ENCODE measurements at places on chromosomes 6 and 20.

- DNase-seq, result no peak
Measured at GRCh38 chr6:84172574-84172973, 54.9 kb downstream of the CEP162 start.

- DNase-seq, result no peak
Measured at GRCh38 chr6:14467591-14467990, 350.0 kb downstream of the CD83 start.

- no peak for DNase-seq
Measured at GRCh38 chr6:28522594-28523240, 3.0 kb upstream of the GPX5 start.

GRCh38 chr20:57893366-57893999 lies 183.7 kb upstream of the PMEPA1 start:
- no peak for DNase-seq

- no peak for DNase-seq
Measured at GRCh38 chr6:146127447-146128215, 98.8 kb downstream of the GRM1 start.

DNA sequence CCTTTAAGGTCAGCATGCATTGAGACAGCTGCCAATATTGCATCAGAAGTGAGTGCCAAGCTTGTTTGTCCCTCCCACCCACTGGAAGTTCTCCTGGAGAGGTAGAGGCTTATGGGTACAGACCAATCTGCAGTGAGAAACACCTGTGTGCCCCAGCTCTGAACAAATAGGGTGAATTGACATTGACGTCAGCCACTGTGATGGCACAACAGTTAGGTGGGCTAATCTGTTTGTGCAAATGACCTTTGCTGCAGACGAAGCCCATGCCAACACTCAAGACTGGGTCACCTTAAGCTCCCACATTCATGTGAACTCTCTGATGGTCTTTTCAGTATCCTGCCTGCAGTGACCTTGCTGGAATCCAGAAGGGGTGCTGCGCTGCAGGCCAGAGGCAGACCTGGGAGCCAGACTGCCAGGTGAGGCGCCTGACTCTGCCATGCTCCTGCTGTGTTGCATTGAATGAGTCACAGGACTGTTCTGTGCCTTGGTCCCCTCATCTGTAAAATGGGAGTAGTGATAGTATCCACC lies 99.9 kb downstream of the ALDH8A1 start:
- no peak for DNase-seq

DNA sequence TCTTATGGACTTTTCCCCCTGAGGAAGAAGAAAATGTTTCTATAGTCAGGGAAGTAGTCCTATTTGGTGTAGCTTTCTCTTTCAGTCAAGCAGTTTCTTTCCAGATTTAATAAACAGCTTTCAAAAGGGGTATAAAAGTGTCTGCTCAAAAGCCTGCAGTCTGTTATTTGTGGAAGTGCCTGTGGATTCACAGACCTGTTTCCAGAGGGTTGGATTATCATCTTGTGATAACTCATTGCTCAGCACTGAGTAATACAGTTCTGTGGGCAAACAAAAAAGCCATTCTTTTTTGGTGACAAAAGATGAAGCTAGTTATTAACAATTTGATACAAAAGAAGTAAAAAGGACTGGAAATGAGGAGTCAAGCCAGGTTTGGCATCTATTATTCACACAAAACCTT lies 358.2 kb upstream of the ID4 start:
- DNase-seq, result no peak

GRCh38 chr6:143164565-143165105 lies 103.9 kb downstream of the AIG1 start:
- no peak for DNase-seq

All from activated CD4-positive, alpha-beta T cell treated with anti-CD3 and anti-CD28 coated beads for 24 hours (primary cell).